ENCODE measurements at places on chromosomes 11 and 22.

DNA sequence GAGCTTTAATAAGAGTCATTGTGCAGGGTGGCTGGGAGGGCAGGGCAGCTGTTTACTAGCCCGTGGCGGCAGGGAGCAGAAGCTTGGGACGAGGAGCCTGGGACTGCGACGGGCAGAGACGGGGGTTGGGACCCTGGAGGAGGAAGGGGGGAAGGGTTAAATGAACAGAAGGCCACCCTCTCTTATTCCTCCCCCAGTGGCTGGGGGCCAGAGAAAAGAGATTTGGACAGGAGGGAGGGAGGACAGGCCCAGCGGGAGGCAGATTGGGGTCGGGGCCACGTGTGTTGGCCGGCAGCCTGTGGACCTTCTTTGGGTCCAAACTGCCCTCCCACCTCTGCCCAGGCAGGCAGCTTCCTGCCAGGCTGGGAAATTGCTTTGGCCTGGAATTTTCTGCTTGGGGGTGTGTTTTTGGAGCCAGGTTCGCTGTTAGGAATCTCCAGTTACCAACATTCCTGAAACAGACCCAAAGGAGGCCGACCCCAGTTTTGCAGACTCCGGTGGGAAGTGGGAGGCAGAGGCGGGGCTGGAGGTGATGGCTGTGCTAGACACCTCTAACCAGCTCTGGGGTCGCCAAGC, 50.2 kb downstream of the APOL3 start:
- no peaks in the 10 kb centered on the region for H3K36me3 ChIP-seq
- no peaks in the 10 kb centered on the region for H3K4me1 ChIP-seq
- H3K27ac ChIP-seq, result no peak overlapping the region
- H3K4me3 ChIP-seq, result no peak overlapping the region
- no peaks in the 10 kb centered on the region for H3K27me3 ChIP-seq
- DNase-seq, result no peak

- H3K36me3 ChIP-seq, result no peaks in the 10 kb centered on the region
- H3K4me1 ChIP-seq, result no peaks in the 10 kb centered on the region
- H3K27me3 ChIP-seq, result no peaks in the 10 kb centered on the region
Measured at GRCh38 chr11:122923302-122923701, 40.7 kb downstream of the JHY start.

DNA sequence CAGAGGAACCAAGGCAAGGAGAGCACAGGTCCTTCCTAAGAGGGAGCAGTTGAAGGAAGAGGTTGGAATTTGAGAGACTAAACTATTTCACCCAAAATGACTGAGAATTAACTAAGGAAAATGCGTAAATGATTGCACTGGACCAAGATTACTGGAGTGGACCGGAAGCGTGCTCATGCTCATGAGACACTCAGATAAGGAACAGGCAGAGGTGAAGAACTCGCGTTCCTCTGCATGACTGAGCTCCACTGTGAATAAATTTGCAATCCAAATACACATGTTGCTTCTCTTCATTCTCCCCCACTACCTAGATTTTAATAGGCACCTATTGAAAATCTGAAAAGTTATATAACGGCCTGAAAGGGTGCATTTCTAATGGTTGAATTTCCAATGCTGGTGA, 207.0 kb downstream of the KIRREL3 start:
- no peaks in the 10 kb centered on the region for H3K27me3 ChIP-seq
- no peaks in the 10 kb centered on the region for H3K4me1 ChIP-seq
- no peaks in the 10 kb centered on the region for H3K36me3 ChIP-seq
- no peak overlapping the region for H3K27ac ChIP-seq
- no peak for DNase-seq
- H3K4me3 ChIP-seq, result no peak overlapping the region

- no peak within 1 kb of the TSS for H3K27ac ChIP-seq
- H3K4me1 ChIP-seq, result no peaks in the 10 kb centered on the region
- peaks cover 74% of the 10 kb centered on the region for H3K27me3 ChIP-seq
- H3K36me3 ChIP-seq, result no peaks in the 10 kb centered on the region
- no peak within 1 kb of the TSS for H3K4me3 ChIP-seq
Measured at GRCh38 chr11:20668844-20669819, at the start of gene NELL1. Gene NELL1, plus strand, starts transcription at chr11:20669586.

DNA sequence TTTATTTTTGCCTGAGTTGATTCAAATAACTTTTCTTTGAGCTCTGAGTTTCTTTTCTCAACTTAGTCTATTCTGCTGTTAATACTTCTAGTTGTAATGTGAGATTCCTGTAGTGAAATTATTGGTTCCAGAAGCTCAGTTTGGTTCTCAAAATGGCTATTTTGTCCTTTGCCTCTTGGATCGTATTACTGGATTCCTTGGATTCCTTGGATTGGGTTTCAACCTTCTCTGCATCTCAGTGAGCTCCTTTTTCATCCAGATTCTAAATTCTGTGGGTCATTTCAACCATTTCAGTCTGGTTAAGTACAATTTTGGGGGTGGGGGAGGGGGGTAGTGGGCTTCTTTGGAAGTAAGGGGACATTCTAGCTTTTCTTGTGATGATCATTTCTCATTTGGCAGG, 341.1 kb upstream of the CNTN5 start:
- no peaks in the 10 kb centered on the region for H3K4me1 ChIP-seq
- H3K27me3 ChIP-seq, result no peaks in the 10 kb centered on the region

DNA sequence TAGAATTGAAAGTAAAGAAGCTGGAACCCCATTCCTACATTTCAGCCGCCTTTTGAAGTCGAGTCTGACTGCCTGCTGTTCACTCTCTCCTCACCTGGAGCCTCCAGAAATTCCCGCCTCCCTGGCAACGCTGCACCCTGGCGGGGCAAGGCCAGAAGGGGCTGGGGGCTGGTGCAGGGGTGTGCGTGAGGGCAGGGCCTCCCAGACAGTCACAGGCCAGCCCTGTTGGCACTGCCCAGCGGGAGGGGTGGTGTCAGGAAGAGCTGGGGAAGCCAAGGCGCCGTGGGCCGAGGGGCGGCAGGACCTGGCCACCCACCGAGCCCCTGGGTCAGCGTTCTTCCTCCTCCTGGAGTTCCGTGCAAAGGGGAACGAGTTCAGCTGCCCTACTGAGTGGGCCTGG, 123.2 kb downstream of the KCNQ1OT1 start:
- H3K4me3 ChIP-seq, result no peak overlapping the region
- no peaks in the 10 kb centered on the region for H3K36me3 ChIP-seq
- DNase-seq, result peak; percentile 5
- H3K27me3 ChIP-seq, result no peaks in the 10 kb centered on the region

Measured in transverse colon (tissue), 4 donors.